ENCODE measurements at places on chromosomes 11 and 22.

GRCh38 chr11:115159207-115159606, 345.0 kb downstream of the CADM1 start:
- no peak for DNase-seq

DNA sequence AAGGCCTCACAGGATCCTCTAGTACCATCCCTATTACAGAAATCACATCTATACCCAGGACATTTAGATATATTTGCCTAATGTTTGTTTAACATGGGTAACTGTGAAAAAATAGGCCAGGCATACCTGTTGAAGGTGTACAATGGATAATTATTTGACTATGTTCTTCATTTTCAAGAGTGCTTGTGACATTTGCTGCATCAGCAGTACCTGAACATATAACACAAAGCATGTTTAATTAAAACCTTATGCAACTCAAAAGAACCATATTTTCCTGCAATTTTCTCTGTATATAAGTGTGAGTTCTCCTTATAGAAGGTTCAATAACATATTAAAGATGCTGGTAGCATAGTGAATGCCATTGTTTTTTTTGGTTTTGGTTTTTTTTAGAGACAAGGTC, 8.5 kb upstream of the CCDC34 start:
- no peak for DNase-seq

DNA sequence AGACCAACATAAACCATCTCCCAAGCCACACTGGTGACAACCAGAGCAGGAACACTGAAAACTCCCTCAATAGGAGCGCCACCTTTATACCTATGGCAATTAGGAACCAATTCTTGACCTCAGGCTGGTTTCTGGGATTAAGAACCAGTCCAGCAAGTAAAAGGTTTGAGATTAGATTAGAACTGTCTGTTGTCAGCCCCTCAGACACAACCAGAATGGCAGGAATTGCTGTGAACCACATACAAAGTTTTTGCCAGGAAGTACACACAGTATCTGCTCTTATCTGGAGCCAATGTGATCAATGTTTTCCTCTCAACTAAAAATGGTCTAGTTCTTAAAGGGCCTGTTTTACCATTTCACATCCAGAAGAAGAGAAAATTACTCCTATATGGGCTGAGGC, 55.2 kb downstream of the RBFOX2 start:
- DNase-seq = no peak

DNA sequence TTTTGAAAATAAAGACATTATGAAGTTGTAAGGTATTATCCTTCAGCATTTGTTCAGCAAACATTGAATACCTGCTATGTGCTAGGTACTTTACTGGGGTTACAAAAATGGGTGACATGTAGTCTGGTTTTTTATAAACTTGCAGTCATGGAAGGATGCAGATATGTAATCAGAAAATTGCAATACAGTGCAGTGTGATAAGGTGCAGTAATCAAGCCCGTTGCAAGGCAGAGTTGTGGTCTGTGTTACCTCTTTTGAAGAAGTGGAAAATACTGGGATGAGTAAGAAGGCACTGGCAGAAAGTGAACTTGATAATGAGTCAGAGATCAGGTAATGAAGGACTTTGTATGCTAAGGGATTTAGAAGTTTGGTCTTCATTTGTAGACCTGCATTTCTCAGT, 8.1 kb downstream of the FBXO7 start:
- DNase-seq = no peak

GRCh38 chr22:39327995-39328754, 8.8 kb upstream of the RPL3 start:
- no peak for DNase-seq

GRCh38 chr22:27718186-27719035, 83.1 kb downstream of the MN1 start:
- DNase-seq = no peak

- DNase-seq = no peak
Observed at GRCh38 chr22:44624689-44625420, 77.1 kb upstream of the PRR5 start.

GRCh38 chr11:74142624-74143023, 28.2 kb downstream of the C2CD3 start:
- DNase-seq = no peak

DNA sequence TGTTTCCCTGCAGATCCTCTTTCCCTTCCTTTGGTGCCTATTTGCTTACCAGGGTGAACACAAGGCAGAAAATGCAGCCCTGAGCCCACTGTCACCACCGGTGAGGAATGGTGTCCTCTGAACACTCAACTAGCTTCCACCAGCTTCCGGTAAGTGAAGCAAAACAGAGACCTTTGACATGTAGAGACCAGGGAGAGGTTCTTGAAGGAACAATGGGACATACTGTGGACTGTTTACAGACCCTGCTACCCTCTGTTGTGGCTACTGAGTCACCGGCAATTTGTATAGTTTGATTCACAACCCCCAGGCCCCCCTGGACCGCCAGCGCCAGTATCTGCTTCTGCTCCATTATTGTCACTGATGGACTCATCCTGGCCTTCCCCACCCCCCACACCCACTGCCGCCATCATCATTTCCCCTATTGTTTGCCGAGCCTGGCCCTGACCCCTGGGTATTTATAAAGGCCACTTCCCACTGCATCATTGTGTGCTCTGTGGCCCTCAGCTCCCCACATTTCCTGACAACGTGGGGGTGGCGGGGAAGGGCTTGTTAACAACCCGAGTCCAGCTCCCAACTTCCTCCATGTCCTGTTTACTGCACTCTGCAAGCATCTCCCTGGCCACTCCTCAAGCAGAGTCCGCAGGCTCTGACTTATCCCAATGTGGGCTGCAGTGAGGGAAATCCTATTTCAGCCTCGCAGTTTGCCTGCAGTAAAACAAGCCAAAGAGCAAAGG, 252.9 kb downstream of the ETS1 start:
- DNase-seq = no peak

DNA sequence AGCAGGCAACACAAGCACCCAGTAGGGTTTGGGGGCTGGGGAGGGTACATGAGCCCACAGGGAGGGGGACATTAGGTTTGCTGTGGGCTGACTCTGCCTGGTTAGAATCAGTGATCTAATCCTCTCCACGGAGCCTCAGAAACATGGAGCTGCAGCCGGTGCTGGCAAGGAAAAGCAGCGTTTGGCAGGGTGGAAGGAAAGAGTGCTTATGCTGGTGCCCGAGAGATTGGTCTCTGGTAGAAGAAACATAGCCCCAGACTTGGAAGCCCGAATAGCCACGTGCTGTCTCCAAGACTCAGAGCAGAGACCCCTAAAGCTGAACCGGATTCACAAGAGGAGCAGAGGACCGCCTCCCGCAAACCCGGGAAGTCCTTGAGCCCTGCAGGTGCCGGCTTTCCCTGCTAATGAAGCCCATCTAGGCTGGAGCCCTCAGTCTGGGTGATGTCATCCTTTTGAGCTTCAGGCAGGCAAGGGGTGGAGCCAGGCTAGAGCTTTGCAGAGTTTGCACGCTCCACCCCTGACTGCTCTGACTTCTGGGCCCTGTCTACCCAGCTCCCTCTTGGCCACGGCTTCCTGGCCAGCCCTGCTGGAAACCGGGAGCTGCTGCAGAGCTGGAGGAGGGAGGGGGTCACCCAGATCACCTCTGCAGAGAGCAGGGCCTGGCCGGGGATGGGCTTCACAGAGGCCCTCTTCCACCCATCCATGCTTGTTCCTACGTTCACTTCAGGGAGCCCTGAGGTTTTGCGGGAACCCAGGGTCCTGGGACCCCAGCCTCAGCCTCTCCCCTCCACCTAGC, 35.0 kb upstream of the JAM3 start:
- peak; percentile 32 for DNase-seq

DNA sequence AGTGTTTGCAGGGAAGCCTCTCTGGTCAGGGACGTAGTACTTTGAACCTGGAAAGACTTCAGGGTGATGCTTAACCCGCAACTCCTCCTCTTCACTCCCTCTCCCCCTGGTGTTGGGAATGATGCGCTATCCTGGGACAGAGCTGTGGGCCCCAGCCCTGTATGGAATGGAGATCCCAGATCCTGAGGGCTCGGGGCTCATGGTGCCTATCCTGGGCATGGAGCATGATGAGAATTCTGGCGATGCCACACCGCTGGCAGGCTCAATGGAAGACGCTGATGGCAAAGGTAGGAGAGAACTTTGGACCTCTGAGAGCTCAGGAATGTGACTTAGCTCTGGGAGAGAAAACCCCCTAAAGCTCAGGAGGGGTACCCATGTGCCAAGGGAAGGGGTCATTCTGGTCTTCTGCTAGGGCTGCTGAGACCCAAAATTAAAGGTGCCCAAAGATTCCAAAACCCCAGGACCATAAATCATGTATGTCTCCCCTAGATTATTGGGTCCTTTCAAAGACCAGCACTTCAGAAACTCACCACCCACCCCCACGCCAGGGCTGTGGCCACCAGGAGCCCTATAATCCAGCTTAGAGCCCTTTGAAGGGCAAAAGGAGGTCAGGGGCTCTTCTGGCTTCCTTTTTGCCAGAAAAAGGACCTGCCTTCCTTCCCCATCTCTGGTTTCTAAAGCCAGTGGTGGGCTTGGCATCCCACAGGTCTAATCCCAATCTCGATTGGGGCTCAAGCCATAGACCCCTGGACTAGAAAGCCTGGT, 52.5 kb downstream of the BTG4 start:
- no peak for DNase-seq

DNA sequence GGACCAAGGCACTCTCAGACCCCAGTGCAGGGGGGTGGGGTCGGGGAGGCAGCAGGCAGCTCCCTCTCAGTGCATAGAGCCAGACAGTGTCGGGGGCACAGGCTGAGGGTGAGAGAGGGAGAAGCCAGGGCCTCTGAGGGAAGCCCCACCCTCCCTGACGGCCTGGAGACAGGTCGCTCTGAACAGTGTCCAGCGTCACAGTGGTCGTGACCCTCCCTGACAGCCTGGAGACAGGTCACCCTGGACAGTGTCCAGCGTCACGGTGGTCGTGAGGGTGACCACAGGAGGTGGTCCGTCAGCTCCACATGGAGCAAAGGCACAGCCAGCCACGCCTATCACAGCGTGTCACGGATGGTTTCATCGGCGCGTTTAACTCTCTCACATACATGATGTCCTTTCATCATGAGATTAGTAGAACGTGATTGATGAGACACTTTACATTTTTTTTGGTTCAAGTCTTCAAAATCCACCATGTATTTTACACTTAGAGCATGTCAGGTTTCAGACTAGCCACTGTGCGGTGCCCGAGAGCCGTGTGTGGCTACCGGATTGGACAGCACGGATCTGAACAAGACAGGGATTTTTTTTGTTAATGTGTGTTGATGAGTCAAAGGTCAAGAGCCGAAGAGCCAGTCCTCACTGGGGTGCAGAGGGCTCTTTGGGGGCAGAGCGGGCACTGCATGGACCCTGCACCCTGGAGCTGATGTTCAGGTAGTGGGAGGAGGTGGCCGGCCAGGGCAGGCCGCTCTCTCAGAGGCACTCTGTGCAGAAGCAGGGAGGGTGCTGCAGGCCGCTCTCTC, 23.9 kb upstream of the PANX2 start:
- DNase-seq = no peak

DNA sequence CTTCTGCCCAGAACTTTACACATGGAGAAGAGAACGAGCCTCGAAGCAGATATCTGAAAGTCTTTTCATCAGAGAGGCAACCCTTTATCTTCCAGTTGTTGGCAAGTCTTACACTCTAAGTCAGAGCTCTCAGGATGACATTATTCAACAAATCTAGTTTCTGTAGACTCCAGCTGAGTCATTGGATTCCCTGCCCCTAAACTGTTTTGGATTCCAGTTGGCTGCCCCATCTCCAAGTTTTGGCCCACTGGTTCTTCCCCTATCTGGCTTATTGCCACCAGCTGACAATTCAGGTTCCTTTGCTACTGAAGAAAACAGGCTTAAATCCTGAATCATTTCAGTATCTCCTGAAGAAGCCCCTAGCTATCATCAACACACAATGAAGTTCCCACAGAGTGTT, 14.2 kb downstream of the SAAL1 start:
- no peak for DNase-seq

- no peak for DNase-seq
Observed at GRCh38 chr11:129538323-129538722, 162.7 kb downstream of the BARX2 start.

GRCh38 chr11:95289378-95290101, 58.5 kb upstream of the SESN3 start:
- DNase-seq = no peak

DNA sequence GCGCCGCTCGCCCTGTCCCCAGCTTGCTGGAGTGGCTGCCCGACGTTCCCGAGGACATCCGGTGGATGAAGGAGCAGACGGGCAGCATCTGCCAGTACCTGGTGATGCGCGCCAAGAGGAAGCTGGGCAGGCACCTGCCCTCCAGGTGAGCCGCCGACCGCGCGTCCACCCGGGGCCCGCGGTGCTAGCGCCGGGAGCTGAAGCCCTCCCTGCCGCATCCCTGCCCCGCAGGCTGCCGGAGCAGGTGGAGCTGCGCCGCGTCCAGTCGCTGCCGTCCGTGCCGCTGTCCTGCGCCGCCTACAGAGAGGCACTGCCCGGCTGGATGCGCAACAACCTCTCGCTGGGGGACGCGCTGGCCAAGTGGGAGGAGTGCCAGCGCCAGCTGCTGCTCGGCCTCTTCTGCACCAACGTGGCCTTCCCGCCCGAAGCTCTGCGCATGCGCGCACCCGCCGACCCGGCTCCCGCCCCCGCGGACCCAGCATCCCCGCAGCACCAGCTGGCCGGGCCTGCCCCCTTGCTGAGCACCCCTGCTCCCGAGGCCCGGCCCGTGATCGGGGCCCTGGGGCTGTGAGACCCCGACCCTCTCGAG, 3.3 kb upstream of the CRACR2B start:
- no peak for DNase-seq

DNA sequence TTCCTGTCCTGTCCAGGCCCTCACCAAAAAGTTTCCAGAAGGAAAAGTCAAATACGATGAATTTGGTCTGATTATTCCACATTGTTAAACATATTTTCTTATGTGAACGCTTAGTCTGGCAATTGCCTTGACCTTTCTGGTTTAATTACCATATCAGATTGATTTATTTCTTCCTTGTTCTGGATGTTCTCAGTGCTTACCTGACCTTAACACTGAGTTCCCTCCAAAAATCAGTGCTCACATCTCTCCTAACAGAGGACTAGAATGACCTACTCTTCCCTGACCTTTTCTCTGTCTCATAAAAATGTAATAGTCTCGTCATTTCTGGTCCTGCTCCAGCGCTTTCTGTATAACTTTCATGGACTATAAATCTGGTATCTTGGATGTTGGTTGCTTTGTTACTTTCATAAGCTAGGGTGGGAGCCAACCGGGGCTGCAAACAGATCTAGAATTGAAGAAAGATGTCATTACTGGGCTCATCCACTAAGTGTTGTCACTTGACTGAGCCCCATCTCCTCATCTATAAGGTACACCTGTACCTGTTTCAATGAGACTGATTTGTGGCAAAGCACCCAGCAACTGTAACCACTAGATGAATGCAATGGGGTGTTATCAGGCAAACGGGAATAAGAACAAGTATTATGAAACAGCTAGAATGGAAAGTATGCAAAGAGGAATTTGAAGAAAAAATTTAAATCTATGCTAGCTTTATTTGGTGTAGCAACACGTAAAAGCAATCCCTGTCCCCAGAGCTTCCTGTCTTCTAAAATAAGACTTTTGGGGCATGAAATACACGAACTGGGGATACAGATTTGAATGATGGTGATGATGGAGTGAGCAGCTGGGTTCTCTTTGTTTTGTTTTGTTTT, 2.4 kb downstream of the FADS2 start:
- no peak for DNase-seq

Data from CD8-positive, alpha-beta memory T cell (primary cell).